ENCODE measurements at places on chromosomes 4 and X.

GRCh38 chr4:8274066-8274652, 4.6 kb downstream of the HTRA3 start:
- DNase-seq = no peak

DNA sequence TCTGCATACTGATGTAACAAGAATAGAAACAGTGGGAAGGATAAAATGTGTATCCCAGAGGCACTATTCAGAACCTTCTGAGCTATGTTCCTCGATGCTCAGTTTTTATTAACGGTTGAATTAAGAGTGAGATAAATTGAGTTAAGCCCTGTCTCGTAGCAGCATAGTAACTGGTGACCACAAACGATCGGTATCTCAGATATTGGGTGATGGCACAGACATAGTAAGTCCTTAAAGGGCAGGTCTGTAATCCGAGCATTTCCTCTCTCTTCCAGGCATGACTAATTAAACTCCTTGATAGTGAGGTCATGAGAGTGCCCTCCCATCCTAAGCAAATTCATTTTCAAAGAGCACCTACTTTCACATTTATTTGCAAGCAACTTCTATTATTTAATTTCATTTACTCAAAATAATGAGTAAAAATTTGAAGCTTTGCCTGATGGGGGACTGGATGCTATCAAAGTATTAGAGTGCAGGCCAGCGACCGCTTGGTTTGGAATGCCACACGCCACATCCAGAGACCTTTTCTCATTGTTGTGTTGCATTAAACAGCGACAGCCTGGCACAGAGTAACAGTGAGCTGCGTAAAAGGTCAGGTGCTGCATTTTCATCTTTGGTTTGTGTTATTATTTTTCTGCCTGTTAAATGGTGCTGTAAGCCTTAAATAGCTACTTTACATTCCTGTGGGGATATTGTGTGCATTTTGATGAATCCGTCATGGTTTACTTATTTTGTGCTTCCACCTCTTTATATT, 101.9 kb downstream of the PCDH7 start:
- no peak for DNase-seq

DNA sequence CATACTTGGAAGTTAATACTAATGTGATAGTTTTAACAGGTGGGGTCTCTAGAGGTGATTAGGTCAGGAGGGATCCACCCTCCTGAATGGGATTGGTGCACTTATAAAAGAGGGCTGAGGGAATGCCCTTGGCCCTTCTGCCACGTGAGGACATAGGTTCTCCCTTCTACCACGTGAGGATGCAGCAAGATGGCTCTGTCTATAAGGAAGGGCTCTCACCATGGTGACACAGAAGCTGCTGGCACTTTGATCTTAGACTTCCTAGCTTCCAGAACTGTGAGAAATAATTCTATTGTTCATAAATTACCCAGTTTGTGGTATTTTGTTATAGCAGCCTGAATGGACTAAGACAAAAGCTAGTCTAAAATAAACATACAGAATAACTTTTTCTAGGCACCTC, 1.0 kb downstream of the AADAT start:
- no peak for DNase-seq

DNA sequence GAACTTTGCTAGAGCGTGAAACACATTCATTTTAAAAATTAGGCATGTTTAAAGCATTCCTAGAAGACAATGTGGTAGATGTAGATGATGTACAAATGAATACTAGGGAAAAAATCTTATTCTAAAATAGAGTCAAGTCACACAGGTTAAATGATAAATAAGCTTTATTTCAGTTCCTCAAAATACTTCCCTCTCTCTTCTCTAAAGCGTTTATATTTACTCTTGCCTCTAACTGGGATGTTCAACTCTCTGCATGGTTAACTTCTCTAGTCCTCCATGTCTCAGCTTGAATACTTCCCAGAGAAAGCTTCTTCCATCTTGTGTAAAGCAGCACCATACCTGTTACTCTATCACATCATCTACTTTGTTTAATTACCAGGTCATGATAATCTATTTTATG, 30.9 kb upstream of the GLRA3 start:
- DNase-seq = no peak

- DNase-seq = no peak
Observed at GRCh38 chr4:189826657-189827056, 114.0 kb upstream of the FRG1 start.
